ENCODE measurements at places on chromosomes 4 and X.

DNA sequence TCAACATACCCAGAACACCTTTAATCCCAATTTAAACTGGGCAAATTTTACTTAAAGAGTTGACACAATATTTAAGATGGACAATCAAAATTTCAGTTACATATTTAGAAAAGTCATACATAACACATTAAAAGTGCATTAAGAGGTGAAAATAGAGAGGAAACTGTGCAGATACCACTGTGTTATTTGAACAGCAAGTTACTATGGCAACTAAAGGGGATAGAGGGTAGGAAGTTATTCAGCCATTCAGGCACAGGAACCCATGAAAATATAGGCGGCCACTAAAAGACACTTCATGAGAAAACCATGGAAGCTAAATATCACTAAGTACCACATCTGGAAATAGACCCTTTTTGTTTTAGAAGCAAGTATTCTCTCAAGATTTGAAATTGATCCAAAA, 75.1 kb downstream of the PDGFC start:
- DNase-seq: no peak

GRCh38 chr4:130338851-130339250, 1242.9 kb downstream of the C4orf33 start:
- DNase-seq: no peak

DNA sequence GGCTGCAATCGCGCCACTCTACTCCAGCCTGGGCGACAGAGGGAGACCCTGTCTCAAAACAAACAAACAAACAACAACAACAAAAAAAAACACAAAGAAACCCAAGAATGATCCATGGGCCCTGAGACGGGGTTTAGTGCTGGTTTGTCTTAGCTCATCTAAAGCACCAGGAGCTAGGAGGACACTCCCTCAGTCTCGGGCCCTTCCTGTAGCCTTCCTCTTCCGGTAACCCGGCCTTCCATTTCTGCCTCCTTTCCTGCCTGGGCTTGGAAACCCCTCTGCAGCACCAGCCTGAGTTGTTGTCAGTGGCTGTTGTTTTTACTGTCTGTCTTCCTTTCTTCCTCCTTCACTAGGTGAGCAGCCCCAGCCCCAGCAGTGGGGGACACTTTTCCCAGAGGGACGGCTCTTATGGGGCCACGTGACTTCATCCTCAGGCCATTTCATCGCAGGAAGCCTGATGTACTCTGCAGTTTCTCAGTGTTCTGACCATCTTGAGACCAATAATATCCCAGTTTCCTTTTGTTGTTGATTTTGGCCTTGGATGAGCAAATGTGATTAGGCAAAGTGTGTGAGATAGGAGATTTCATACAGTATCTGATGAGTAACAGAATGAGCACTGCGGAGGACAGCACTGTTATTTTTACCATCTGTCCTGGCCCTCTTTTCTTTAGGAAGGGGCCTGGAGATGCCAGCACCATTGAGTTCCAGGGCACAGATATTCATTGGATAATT, 90.1 kb downstream of the ANAPC4 start:
- DNase-seq: peak; percentile 54

DNA sequence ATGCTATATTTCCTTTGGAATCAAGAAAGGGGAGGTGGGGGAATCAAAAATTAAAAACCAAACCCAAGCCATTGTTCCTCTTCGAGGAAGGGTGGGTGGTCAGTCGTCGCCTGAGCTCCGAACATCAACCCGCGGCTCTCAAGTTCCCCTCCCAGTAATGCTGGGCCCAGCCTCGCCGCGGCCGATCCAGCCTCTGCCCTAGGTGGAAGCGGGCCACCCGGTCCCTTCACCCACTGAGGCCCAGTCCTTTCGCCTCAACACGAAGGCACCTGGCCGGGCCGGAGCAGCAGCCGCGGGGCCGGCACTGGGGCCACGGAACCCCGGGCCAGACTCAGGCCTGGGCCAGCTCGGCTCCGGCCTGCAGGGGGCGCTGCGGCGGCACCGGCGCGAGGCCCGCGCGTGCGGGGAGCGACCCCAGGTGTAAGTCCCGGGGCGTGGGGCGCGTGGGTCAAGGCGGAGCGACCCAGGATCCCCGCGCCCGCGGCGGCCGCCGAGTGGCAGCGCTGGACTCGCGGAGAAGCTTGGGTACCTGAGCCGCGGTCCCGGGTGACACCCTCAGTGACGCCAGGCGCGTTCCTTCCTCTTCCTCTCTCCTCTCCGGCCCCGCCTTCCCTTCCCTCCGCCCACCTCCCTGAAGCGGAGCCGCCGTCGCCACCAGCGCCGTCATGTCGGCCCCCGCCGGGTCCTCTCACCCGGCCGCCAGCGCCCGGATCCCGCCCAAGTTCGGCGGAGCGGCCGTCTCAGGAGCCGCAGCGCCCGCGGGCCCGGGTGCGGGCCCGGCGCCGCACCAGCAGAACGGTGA, at the start of gene SEC24B:
Gene SEC24B, plus strand, starts transcription at position 611 of the 802 bp plus-strand sequence. Its CDS starts 55 bp downstream, at position 666.
- peak; percentile 86 for DNase-seq

DNA sequence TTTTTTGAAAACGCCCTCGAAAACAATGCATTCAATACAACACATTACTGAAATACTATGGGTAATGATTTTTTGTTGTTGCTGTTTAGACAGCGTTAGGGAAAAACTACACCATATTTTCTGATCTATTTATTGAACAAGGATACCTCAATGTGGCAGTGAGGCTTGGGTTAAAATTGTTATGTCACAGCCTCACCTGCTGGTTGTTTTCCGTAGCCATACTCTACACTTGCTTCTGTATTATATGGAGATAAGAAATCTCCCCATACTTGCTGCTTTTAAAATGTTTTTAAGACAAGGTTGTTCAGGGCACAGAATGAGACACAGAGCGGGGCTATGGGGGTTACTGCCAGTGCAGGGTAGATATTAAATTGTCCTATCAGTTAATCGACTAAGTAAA, 221.6 kb upstream of the FTHL17 start:
- DNase-seq: no peak

DNA sequence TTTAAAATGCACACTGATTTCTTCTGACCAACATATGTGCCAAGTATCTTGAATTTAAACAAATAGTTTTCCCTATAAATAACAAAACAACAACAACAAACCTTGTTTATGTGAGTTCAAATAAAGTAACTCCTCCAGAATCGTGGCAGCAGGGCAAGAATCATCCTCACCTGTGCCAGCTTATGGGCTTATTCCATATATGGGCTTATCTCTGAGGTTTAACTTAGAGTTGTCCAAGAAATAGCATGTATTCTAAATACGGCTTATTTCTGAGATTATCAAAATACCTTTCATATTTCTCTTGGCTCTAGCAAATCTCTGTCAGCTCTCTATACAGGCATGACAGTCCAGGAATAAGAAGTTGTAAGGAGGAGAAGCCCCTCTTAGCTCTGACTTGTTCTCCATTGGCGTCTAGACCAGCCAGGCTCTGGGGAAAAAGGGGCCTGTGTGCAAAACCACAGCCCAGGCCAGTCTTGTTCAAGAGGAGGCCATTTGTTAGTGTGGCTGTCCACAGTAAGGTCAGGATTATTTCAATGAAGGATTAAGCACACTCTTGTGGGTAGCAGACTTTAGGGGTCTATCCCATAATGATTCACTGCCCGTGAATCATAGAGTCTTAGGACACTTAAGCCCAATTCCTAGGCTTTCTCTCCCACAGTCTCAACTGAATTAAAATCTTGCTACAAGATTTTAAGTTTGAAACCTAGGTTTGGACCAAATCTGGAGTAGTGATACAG, 63.2 kb downstream of the FRAS1 start:
- no peak for DNase-seq

DNA sequence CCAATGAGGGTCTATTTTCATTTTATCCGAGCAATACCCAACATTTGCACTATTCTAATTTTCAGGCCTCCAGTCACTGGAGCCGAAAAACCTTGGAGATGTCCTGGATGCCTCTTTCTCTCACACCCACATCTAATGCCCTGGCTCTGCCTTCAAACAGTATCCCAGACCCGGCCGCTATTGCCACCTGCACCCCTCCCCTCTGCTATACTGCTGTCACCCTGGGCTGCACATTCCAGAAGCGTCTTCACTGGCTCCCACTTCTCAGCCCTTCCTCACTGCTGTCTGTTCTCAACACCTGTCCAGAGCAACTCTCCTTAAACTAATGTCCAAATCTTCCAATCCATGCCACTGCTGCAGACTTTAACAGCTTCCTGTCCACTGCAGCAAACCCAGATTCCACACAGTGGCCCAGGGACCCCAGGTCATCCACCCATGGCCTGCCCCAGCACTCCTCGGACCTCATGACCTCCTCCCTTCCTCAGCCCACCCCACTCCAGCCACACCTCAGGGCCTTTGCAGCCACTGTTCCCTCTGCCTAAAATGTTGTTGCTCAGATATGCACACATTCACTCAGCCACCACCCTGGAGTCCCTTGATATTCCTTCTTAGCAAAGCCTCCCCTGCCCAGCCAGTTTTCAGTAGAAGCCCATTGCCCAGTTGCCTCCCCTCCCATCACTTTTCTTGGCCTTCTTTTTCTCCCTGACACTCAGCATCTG, 30.5 kb upstream of the PPP2R2C start:
- no peak for DNase-seq

DNA sequence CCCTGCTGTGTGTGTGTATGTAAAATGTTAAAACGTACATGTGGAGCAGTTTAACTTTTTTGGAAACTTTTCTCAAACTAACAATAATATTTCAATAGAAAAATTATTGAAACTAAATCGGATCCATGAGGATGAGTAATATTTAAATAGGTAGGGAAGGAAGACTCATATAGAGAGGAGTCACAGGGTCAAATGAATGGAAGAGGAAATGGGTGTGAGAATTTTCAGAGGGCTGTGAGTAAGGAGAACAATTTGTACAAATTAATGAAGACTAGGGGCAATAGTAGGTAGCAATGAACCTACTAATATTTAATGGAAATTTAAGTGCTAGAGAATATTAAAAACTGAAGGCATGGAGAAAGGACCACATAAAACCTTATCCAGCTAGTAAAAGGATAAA, 290.7 kb upstream of the PCDH18 start:
- DNase-seq: no peak

All from EH (cell line).